ENCODE measurements at places on chromosomes 2 and 18. TPM values are rescaled to one million over a fixed set of nuclear protein-coding genes. Genes with fewer than 3 reads are reported as not detected.
A peak's percentile ranks its signal among the peaks of the same experiment; 100 is the strongest.

Gene CEP68
- total RNA-seq: 7.2 TPM

Gene CELF4
- not detected for total RNA-seq

Gene SP100
- 56.9 TPM for total RNA-seq

Gene CCDC85A
- total RNA-seq: 0.20 TPM

Gene MFSD2B
- not detected for total RNA-seq

Gene BOLL
- not detected for total RNA-seq

Gene ADGRF3
- total RNA-seq: not detected

Gene ORC2
- total RNA-seq: 51.5 TPM

Gene POTEJ
- total RNA-seq: not detected

Gene RFX8
- total RNA-seq: not detected

Gene CXCR2
- total RNA-seq: not detected

DNA sequence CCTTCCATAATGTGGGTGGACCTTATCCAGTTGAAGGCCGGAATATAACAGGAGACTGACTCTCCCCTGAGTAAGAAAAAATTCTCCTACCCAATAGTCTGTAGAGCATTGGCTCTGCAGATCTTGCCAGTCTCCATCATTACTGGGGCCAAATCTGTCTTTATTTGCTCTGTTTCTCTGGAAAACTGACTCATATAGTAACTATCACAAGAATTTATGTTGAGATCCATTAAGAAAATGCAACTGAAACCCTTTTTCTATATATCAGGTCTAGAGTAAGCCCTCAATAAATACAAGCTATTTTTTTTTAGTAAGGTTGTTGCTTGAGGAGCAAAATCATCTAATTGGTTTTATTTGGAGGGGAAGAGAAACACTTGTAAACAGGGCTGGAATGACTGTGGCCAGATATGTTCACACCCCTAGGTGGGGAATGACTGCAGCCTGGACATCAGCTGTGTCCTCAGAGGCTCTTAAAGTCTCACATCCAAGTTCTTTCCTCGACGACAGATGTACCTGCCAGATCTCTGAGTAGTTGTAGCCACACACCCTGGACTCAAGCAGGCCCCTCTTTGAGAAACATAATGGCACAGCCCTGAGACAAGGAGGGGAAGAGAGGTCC lies 339.7 kb downstream of the TNS1 start:
- no peak for DNase-seq
- no peak overlapping the region for H3K4me3 ChIP-seq
- peaks cover 5% of the 10 kb centered on the region for H3K4me1 ChIP-seq

DNA sequence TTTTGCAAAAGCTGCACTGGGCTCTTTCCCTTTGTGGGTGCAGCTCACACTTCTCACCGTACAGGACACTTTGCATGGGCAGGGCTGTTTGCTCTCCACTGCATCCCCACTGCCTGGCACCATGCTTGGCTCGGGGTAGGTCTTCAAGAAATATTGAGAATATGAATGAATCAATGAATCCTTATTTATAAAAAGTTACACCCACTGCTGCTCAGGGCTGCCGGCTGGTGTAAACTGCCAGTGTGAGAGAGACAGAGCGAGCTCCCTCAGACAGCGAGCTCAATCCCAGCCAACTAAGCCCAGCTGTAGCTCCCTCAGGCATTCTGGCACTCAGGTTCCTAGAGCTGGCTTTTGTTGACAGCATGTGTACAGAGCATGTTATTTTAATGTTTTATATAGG lies 3.4 kb downstream of the TMEM185B start:
- no peak overlapping the region for H3K4me3 ChIP-seq
- DNase-seq: no peak
- H3K27me3 ChIP-seq: no peaks in the 10 kb centered on the region
- H3K36me3 ChIP-seq: peaks cover 26% of the 10 kb centered on the region
- H3K27ac ChIP-seq: no peak overlapping the region

GRCh38 chr18:28793901-28794300 lies 617.0 kb upstream of the CDH2 start:
- no peaks in the 10 kb centered on the region for H3K36me3 ChIP-seq
- H3K4me3 ChIP-seq: no peak overlapping the region
- DNase-seq: peak; percentile 29
- no peaks in the 10 kb centered on the region for H3K27me3 ChIP-seq

GRCh38 chr18:10898417-10898974 lies 250.9 kb downstream of the PIEZO2 start:
- no peaks in the 10 kb centered on the region for H3K27me3 ChIP-seq
- no peak for DNase-seq
- H3K36me3 ChIP-seq: no peaks in the 10 kb centered on the region
- no peak overlapping the region for H3K27ac ChIP-seq
- H3K4me3 ChIP-seq: no peak overlapping the region

DNA sequence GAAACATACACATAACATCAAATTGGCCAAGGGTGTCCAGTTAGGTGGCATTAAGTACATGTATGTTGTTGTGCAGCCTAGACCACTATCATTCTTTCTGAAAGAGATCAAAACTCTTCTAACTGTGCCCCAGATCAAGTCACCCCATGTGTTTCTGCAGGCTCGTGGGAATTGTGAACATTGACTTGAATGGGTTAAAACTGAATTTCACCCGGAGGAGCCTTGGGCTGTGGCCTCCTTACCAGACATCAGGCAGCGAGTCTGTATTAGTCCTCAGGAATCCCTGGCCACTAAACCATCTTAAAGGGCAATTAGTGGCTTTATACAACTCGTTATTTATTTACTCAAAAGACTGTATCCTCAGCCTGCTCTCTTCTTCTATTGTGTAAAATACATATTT lies 149.0 kb upstream of the REV1 start:
- DNase-seq: no peak
- H3K4me1 ChIP-seq: no peaks in the 10 kb centered on the region
- no peaks in the 10 kb centered on the region for H3K36me3 ChIP-seq

DNA sequence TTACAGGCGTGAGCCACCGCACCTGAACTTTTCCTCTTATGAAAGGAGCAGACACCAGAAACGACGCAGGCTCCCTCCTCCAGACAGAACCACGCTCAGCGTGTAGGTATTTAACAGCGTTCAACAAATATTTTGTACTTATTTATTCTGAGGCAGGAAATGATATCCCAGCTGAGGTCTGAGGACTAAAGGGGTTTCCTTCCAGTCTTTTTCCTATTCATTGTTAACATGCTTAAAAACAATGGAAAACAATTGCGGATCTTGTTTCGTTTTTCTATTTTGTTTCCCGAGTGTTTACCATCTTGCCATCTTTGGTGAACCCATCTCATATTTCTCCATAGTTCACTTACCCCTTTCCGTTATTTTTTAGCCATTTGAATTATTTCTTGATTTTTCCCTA lies 43.7 kb upstream of the FOSL2 start:
- DNase-seq: no peak
- no peak overlapping the region for H3K4me3 ChIP-seq
- H3K4me1 ChIP-seq: no peaks in the 10 kb centered on the region
- H3K27me3 ChIP-seq: no peaks in the 10 kb centered on the region
- H3K27ac ChIP-seq: no peak overlapping the region

GRCh38 chr2:83071914-83072313 lies 1387.2 kb downstream of the SUCLG1 start:
- H3K36me3 ChIP-seq: no peaks in the 10 kb centered on the region
- no peak overlapping the region for H3K27ac ChIP-seq

DNA sequence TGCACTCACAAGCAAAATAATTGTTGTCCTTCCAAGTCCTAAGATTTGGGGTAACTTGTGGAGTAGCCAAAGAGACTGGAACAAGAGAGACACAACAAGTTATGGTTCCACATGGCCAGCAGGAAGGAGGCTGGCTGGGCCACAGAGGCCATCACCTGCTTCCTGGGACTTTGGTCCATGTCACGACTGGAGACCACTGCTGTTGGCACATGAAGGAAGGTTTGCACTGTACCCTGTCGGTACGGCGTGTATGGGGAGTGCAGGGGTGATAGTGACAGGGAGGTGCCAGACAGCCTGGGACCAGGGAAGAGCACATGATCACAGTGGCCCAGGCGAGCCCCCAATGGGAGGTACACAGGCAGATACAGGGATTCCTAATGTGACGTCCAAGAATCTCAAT lies 15.5 kb downstream of the SLC66A2 start:
- no peak overlapping the region for H3K4me3 ChIP-seq
- peaks cover 6% of the 10 kb centered on the region for H3K4me1 ChIP-seq
- no peaks in the 10 kb centered on the region for H3K27me3 ChIP-seq

DNA sequence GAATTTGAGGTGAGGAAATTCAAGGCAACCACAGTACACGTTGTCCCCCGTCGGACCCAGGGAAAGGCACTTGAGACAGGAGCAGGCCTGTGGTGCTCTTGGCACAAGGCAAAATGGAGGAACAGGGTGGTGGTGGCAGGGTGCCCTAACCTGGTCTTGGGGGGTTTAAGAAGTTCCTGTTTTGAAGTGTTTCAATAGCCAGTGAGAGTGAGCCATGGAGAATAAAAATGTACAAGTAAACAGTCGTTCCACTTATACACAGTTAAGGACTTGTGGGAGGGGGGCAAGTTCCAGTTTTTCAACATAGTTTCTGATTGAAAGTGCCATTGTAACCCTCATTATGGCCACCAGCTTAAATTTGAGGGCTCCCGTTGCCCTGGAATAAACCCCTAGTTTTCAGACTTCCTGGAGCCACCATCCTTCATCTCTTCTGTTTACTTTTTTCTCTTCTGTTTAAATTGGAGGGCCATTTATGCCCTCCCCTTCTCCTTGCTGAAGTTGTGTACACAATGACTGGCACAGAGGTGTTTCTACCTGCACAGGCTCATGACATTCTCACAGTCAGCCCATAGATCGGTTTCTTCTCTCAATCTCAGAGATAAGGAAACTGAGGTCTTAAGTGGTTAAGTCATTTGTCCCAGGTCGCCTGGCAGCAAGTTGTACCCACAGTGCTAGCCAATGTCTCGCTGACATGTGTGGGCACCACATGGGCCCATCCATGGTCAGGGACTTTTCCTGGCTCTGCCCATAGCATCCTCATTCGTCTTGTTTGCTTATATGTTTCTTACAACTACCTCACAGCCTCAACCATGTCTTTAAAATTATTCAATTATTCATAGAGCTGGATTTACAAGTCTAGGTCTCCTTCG lies 66.0 kb upstream of the ST3GAL5 start:
- H3K27me3 ChIP-seq: no peaks in the 10 kb centered on the region
- H3K27ac ChIP-seq: no peak overlapping the region
- H3K4me1 ChIP-seq: peaks cover 14% of the 10 kb centered on the region
- no peak overlapping the region for H3K4me3 ChIP-seq
- no peak for DNase-seq

DNA sequence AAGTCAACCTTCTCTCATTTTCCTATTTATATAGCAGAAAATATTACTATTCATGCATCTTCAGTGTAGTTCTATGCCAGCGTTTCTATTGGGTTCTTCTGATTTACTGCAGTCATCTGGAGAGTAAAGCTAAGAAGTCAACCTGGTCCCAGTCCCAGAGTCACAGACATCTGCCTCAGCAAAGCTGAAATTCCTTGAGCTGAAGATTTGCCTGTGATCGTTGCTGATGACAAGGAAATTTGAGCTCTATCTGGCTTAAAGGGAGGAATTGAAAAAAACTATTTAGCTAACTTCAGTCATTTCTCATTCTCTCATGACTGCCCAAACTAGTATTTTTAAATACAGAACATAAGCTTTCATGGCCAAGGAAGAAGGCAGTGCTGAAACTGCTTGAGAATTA lies 45.7 kb downstream of the RND3 start:
- DNase-seq: no peak
- no peaks in the 10 kb centered on the region for H3K27me3 ChIP-seq
- H3K36me3 ChIP-seq: no peaks in the 10 kb centered on the region

- no peaks in the 10 kb centered on the region for H3K4me1 ChIP-seq
- no peaks in the 10 kb centered on the region for H3K27me3 ChIP-seq
These were observed 7.2 kb upstream of the ITGA6 start for GRCh38 chr2:172420216-172420615.

- no peaks in the 10 kb centered on the region for H3K27me3 ChIP-seq
- peaks cover 7% of the 10 kb centered on the region for H3K36me3 ChIP-seq
- no peak for DNase-seq
- H3K4me3 ChIP-seq: no peak overlapping the region
- H3K27ac ChIP-seq: no peak overlapping the region
These were observed 762.2 kb upstream of the HS6ST1 start for GRCh38 chr2:129080715-129081476.

DNA sequence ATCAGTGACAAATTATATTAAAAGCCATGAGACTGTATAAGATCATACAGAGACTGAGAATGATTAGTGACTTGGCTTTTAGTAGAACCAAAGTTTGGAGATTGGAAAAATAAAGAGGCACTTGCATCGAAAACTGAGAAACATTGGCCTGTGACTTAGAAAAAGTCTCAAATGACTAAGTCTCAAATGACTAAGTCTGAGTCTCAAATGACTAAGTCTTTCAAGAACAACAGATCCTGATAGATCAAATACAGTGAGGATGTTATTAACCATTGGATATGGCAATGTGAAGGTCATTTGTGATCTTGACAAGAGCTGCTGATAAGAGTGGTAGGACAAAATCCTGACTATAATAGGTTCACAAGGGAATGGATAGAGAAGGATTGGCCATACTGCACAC lies 135.5 kb upstream of the FANCL start:
- H3K4me1 ChIP-seq: peaks cover 12% of the 10 kb centered on the region
- no peaks in the 10 kb centered on the region for H3K36me3 ChIP-seq
- H3K4me3 ChIP-seq: no peak overlapping the region
- H3K27ac ChIP-seq: no peak overlapping the region
- DNase-seq: peak; percentile 6
- no peaks in the 10 kb centered on the region for H3K27me3 ChIP-seq
